ENCODE measurements at places on chromosomes 7 and 10.

DNA sequence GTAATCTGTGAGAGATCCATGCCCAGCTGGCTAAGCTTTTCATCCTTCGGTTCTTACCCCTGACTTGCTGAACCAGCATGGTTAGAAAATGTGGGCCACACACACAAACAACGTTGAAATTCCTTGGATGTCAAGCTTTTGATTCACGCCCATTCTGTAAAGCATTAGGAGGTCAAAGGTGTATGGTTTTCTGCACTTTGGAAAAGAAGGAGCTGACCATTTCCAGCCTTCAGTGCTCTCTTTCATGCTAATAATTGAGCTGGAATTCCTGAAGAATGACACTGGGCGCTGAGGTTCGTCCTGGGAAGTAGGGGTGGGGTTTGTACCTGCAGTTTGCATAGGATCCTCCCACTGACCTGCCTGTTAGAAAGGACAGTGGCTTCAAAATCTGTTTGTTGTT is 23.1 kb downstream of the KLF6 start:
- DNase-seq, result no peak

DNA sequence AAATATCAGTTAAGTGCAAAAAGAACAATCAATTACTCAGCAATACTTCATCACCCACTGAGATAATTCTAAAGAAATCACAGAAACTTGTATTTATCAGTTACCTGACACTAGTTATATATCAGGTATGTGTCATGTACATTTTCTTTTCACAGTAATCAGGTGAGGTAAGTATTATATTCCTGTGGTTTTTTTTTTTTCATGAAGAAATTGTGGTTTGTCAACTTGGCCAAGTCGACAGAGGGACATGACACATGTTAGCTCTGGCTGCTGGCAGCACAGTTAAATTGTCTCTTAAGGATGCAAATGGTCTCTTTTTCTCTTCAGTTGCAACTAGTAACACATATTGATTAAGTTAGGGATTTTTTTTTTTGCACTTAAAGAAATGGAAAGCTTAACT is 13.7 kb upstream of the GPR141 start:
- DNase-seq, result no peak

DNA sequence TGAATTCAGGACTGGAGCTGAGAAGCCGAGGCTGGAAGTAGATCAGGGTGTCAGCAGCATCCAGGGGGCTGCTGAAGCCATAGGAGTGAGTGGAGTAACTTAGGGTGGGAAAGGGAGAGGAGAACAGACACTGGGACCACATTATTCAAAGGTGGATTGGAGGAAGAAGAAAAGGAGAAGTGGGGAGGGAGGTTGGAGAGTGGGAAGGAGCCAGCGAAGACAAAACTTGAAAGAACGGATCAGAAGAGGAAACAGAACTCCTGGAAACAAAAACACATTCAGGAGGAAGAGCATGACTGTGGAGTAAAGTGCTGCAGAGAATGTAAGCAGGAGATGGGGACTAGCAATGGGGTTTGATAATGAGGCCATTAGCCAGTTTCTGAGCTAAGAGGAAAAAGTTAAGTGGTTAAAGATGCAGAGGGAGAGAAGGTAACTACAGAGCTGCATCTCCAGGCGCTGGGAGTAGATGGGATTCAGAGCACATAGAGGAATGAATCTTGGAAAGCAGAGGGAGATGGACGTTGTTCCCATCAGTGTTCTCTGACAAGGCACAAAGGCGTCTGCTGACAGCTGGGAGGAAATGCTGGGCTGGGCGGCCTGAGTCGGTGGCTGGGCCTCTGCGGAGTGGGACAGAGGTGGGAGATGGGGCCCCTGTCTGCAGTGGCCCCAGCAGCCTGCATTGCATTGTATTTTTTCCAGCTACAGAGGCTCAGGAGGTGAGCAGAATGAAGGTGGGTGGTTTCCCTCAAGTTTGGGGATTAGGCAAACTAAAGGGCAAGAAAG is 63.1 kb upstream of the LEP start:
- DNase-seq, result no peak

DNA sequence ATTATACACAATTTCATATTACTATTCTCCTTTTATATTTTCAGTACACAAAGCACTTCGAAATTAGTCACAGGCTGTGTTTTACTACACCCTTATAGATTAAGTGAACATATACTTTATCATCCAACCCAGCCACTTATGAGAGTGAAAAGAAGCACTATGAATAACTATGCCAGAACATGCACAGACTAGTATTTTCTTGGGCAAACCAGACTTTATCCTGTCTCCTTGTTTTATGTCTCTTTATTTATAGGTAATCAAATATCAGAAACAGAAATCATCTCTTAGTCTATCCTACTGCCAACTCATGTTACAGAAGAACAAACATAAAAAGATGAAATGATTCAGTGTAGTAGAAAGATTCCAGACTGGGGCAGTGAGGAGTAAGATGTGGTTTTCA is 171.8 kb downstream of the GRM3 start:
- DNase-seq, result no peak

GRCh38 chr10:90856964-90857634 is 740 bp downstream of the HTR7 start:
- no peak for DNase-seq

GRCh38 chr7:159197066-159197975 is 52.7 kb upstream of the VIPR2 start:
- no peak for DNase-seq

- no peak for DNase-seq
These were observed 98.8 kb downstream of the ELFN1 start for GRCh38 chr7:1768832-1769231.

DNA sequence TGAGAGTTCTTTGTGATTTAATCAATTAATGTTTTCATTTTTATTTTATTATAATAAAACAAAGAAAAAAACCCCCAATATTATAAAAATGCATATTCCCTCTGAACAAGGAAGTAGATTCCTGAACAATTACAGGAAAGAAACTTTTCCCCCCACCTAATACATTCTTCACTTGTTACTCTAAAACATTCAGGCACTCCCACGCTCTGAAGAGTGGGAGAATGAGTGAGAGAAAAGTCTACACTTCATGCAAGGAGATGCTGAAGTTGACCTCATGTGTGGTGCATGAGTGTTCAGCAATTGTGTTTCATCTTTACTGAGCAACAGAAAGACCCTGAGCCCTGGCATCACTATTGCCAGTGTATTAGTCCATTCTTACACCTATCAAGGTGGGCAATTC is 244.2 kb upstream of the IGFBP3 start:
- DNase-seq, result no peak

DNA sequence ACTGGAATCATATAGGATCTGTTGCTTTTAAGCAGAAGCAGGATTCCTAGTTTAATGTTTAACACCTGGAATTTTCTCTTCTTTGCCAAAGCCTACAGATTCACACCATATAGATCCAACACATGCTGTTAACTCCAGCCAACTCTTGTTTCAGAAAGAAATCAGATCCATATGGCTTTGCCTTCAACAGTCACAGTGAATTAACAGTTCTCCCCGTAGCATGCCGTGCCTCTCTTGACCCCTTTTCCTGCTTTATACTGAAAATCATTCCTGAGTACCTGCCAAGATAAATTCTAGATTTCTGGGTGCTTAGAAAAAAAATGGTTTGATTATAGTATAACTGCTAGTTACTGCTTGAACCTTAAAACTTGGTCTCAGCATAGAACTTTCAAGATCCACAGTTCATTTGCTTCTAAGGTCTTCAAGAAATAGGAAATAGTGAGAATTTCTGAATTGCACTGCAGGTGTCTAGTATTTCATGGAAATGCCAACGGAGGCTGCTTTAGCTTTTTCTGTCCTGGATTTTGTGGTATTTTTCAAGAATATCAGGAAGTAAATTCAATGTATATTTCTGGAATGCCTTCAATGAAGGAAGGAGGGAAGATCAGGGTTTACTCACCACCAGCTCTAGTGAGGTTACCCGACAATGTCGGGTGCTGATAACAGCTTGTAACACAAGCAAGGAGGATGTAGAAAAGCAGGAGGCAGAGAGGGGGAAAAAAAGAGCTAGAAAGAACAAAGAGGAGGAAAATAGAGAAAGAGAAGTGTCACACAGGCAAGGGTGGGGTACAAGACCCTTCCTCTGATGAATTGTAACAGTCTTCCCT is 6.6 kb downstream of the AASS start:
- no peak for DNase-seq

DNA sequence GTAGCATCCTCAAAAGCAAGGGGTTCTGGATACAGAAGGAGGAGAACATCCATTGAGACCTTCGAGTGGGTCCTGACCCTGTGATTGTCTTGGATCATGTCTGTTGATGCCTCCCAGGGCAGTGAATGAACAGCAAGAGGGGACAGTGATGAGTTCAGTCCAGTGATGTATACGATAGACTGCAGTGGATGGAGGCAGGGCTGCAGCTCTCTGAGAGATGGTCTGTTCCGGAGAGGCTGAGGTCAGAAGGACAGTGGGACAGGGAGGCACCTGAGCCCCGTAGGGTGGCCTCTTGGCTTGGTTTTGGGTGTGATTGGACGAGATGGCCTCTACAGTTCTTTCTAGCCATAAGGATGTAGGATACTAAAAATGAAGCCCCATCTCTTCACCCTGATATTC is 280.4 kb downstream of the CAMK1D start:
- no peak for DNase-seq

- DNase-seq, result no peak
These were observed 13.3 kb upstream of the CHCHD3 start for GRCh38 chr7:133095119-133095671.

GRCh38 chr7:35251606-35252310 is 2.1 kb downstream of the TBX20 start:
- DNase-seq, result no peak

- DNase-seq, result no peak
These were observed 103.1 kb downstream of the KLF6 start for GRCh38 chr10:3681642-3682554.

- no peak for DNase-seq
These were observed 2.7 kb downstream of the KRIT1 start for GRCh38 chr7:92242972-92243371.

- no peak for DNase-seq
These were observed 37.9 kb downstream of the ADAM12 start for GRCh38 chr10:126350216-126350992.

- no peak for DNase-seq
These were observed 114.5 kb downstream of the LARP4B start for GRCh38 chr10:816958-817357.

DNA sequence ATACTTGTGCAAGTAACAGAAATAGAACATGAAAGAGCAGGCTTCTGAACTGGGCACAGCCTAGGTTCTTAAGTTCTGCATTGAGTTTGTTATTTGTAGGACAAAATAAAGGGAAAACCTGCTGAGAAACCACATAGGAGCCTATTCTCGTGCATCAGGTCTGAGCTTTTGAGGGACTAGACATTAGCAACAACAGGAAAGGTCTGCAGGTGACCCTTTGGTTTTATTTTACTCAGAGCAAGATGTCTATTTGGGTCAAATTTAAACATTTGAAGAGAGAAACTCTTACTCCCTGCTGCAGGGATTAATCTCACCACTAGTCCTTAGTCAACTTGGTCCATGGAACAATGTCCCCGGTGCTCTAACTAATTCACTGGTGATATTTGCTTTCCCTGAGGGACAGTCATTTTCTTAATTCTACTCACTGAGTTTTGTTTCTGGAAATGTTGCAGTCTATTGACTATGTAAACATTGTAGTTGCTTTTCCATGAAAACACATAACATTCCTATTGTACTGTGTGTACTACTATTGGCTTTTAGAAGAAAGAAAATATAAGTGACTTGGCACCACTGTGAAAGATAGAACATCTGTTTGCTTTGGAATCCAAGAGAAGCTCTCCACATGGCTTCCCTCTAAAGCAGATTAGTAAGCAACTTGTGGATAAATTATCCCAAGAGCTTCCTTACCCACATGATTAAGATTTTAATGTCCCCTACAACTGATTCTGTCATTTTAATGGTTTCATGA is 108.2 kb downstream of the CHRM2 start:
- DNase-seq, result no peak

DNA sequence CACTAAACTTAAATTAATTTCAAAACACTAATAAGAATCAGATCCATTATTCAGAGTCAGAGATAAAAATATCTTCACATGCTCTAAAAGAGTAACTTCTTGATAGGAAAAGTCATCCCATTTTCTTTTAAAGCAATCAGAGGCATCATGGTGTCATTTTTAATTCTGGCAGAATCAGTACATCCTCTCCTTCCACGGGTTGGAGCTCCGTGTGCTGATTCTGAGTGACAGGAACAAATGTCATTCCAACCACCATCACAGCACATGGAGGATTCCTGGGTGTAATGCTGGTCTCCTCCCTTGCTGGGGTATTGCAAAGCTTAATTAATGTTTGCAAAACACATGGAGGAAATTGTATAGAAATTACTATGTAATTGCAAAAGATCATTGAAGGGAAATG is 114.5 kb upstream of the IMMP2L start:
- DNase-seq, result no peak

DNA sequence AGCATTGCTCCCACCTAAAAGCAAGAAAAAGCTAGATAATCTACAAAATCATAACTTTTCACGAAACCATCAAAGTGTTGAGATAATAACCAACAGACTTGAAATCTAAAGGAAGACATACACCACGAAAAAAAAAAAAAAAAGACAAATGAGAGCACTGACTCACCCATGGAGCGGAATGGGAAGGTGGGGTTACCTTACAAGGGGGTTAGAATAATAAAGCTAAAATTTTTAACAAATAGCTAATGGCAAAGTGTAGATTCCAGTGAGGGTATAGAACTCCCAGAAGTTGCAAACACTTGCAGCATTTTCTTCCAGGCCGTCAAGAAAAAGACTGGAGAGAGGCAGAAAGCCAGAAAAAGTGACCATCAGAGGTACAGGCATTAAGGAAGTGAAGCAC is 27.2 kb downstream of the IPMK start:
- no peak for DNase-seq

- DNase-seq, result no peak
These were observed 55.0 kb upstream of the AKR1E2 start for GRCh38 chr10:4770801-4771553.

DNA sequence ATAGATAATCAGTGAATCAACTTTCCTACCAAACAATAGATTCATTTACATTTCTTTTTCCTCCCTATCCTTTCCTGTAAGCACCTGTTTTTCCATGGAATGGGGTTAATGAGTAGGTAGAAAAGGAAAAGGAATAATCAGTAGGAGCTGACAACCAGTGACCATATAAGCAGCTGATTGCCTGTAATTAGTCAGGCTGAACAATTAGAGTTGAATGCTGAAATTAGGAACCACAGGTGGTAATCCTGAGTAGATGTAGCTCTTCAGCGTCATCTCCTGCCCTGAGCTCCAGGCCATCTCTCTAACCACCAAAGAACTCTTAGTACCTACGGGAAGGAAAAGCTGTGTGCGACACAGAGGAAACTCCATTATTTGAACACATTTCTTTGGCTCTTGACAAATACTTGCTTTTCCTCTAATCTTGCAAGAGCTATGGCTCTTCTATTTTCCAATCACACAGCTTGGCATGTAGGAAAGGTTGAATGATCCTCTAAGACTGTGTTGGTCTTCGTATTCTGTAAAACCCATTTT is 63.8 kb downstream of the KLHDC10 start:
- no peak for DNase-seq

DNA sequence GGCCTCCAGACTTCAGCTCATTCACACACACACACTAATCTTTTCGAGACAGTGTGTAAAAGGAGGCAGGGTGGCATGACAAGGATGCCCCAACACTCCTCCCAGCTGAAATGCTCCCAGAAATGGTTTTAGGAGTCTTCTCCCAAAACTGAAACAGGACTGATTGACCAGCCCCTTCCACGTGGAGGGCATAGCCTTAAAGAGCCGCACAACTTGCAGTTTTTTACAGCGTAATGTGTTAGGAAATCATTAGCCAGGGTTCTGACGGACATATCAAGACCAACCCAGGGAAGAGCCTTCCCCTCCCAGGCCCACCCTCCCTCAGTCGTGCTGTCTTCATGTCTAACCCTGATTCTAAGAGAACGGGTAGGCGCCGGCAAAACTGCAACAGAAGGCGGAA is 224.6 kb downstream of the TNS3 start:
- no peak for DNase-seq

All from stimulated activated CD8-positive, alpha-beta memory T cell treated with anti-CD3 and anti-CD28 coated beads, Interleukin-15, amount 100 ng/mL, for 24 hours (primary cell).